ENCODE measurements at places on chromosomes 7 and 10.
A peak's percentile ranks its signal among the peaks of the same experiment; 100 is the strongest.

- DNase-seq = no peak
Measured at GRCh38 chr10:58555170-58555929, 42.7 kb downstream of the BICC1 start.

DNA sequence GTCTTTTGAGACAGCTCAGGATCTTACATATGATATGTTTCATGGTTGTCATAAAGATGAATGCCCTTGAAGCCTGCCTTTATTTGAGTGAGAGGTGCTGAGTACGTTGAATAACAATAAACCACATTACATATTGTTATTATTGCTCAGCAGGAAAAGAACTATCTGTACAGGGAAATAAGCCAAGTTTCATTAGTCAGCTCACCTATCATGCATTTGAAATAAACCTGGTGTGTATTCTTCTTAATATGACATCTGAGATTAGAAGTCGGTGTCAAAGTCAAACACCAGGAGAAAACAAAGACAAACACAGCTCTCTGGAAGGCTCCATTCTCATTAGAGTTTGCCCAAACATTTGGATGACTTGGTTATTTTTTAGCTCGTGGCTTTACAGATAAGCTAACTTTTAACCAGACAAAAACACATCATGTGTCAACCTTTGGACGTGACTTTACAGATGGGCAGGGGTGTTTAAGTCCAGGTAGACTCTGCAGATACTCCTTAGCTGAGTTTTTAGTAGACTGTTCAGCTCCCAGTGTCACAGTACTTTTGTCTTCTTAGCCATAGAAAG is 71.2 kb upstream of the AOAH start:
- no peak for DNase-seq

DNA sequence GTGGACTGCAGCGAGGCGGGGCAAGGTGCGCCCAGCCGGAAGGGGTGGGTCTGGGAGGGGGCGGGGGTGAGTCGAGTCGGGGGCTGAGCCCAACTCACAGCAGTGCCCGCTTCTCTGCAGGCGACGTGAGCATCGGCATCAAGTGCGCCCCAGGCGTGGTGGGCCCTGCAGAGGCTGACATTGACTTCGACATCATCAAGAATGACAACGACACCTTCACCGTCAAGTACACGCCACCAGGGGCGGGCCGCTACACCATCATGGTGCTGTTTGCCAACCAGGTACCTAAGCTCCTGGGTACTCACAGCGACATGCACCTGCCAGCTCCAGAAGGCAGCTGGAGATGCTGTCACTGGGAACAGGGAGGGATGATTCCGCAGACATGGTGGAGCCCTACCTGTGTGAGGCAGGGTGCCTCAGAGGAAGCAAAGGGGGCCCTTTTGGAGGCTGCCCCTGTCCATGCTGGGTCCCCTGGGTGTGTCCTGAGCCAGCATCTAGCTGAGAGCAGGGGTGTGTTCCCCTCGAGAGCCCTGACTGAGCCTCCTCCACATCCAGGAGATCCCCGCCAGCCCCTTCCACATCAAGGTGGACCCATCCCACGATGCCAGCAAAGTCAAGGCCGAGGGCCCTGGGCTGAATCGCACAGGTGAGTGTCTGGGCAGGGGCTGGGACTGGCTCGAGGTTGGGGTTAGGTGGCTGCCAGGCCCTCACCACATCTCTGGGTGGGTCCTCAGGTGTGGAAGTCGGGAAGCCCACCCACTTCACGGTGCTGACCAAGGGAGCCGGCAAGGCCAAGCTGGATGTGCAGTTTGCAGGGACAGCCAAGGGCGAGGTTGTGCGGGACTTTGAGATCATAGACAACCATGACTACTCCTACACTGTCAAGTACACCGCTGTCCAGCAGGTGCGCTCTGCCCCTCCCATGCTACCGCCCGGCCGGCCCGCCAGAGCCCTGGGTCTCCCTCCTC is 12.8 kb downstream of the FLNC start:
- no peak for DNase-seq

- DNase-seq = no peak
Measured at GRCh38 chr7:66964411-66964810, 31.0 kb downstream of the SBDS start.

DNA sequence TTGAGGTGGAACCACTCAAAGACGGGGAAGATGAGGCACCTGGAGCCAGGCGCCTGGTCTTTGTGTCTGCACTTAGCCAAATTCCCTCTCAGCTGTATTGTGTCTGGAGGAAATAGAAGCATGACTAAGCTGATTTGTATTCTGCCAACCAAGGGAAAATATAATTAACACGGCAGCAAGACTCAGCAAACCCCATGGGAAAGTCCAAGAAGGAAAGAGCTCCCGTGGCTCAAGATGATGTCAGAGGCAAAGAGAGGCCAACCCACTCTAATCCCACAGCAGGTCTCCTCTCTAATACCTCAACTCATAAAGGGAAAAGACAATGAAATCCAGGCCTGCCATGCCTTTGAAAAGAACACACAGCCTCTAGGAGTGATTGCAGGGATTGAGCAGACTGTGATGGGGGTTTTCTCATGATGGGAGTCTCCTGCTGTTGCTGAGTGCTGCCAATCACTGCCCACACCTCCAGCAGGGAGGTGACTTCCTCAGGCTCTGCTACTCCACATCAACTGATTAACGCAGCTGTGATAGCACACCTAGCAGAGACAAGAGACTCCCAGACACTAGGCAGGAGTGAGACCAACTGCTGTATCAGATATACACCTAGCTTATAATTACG is 255.5 kb upstream of the C7orf33 start:
- peak; percentile 42 for DNase-seq

- DNase-seq = no peak
Measured at GRCh38 chr10:16527452-16527851, 5.8 kb upstream of the C1QL3 start.

- no peak for DNase-seq
Measured at GRCh38 chr7:35613150-35613549, 81.8 kb downstream of the HERPUD2 start.

DNA sequence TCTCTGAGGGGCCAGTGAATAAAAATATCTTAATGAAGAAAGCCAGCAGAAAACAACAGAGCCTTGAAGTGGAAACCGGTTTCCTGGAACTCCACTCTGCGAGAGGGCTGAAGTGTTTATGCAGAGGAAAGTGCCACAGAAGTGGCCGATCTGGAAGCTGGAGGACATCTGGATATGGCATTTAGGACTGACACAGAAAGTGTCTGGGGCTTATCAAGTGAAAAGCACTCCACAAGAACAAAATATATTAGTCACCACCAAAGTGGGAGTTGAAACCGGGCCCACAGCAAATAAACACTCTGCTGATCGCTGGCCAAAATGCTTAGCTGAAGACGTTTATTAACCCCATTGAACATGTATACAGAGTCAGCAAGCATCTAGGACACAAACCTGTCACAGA is 7.8 kb downstream of the NOD1 start:
- no peak for DNase-seq

DNA sequence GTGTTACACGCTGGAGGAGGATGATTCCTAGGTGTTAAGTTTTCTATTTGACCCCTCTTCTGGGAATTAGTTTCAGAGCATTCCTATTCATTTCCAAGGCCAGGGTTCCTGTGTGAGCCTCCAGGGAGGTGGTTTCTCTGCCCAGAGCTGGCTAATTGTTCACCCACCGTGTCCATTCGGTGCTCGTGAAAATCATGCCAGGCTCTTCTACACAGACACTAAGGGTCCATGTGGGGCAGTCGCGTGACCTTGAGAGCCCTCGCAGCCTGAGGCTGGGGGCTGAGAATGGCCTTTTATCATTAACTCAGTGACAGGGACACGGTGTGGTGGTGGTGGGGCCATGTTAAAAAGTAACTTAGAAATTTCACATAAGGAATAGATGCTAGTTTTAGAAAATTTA is 83.7 kb downstream of the EMX2 start:
- DNase-seq = no peak

- DNase-seq = no peak
Measured at GRCh38 chr7:132240821-132241422, 335.3 kb downstream of the PLXNA4 start.

- DNase-seq = no peak
Measured at GRCh38 chr7:74325210-74325565, 36.0 kb downstream of the CLIP2 start.

DNA sequence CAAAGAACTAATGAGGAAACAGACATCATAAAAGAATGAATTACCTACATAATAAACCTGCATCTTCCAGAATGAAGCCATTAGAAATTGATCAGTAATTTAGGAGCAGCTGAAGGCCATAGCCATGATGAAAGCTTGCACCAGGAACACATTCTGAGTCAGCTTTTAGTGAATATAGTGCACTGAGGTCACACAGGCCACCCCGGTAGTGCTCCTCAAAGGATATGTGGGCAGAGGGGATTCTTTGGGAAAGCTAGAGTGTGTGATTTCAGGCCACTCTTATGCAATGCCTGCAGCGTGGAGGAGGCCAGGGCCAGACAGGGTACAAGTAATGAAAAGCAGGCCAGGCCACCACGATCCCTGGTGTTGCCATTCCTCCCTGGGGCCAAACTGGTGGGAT is 451.9 kb downstream of the GRID1 start:
- no peak for DNase-seq

- no peak for DNase-seq
Measured at GRCh38 chr7:51644216-51644615, 327.6 kb upstream of the COBL start.

DNA sequence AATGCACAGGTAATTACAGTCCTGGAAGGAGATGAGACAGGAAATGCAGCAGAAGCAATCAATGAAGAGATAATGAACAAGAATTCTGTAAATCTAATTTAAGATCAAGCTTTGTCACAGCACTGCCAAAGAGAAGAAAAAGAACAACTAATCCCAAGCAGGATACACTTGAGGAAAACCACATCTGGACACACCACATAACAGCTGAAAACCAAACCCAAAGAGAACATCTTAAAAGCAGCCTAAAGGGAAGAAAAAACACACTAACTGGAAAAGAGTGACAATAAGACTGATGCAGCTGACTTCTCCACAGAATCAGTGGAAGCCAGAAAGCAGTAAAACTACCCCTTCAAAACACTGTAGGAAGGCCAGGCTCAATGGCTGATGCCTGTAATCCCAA is 10.2 kb downstream of the CYTH3 start:
- DNase-seq = no peak

DNA sequence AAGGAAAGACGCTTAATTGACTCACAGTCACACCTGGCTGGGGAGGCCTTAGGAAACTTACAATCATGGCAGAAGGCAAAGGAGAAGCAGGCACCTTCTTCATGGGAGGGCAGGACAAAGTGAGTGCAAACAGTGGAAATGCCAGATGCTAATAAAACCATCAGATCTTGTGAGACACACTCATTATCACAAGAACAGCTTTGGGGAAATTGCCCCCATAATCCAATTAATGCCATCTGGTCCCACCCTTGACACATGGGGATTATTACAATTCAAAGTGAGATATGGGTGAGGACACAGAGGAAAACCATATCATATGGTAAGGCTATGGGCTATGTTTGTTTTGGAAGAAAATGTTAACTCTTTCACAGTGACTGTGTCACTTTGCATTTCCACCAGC is 1272.5 kb upstream of the CELF2 start:
- no peak for DNase-seq
